ENCODE measurements at places on chromosomes 1 and 21. TPM values are rescaled to one million over a fixed set of nuclear protein-coding genes. Genes with fewer than 3 reads are reported as not detected.

The INSRR gene
- not detected for total RNA-seq

The CCDC27 gene
- total RNA-seq, result not detected

The AQP10 gene
- total RNA-seq, result 0.05 TPM

The PEX14 gene
- 18.0 TPM for total RNA-seq

The TNN gene
- 0.05 TPM for total RNA-seq

The IVNS1ABP gene
- 97.5 TPM for total RNA-seq

The S100B gene
- total RNA-seq, result not detected

The MNDA gene
- total RNA-seq, result not detected

All from smooth muscle cell of the umbilical artery (primary cell).